ENCODE measurements at places on chromosomes 7 and 10.
A peak's percentile ranks its signal among the peaks of the same experiment; 100 is the strongest.

GRCh38 chr10:47457826-47458225 lies 26.1 kb downstream of the ANXA8 start:
- no peak for DNase-seq

- no peak for DNase-seq
Observed at GRCh38 chr7:157404845-157405481, 68.2 kb downstream of the DNAJB6 start.

DNA sequence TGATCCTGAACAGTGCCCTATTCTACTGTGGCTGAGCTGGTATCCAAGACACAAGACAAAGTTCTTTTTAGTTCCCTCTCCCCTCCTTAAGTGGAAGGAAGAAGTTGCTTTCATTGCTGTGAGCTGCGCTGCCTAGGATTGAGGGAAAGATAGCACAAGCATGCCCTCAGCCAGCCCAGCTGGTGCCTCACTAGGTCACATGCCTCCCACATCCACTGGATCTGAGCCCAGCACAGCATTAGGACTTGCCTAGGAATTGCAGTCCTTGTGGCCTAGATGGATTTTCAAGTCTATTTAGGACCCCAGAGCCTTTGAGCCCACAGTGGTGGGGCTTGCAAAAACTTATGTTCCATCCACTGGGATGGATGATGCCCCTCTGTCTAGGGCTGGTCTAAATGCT lies 214.2 kb downstream of the ZNF248 start:
- no peak for DNase-seq

DNA sequence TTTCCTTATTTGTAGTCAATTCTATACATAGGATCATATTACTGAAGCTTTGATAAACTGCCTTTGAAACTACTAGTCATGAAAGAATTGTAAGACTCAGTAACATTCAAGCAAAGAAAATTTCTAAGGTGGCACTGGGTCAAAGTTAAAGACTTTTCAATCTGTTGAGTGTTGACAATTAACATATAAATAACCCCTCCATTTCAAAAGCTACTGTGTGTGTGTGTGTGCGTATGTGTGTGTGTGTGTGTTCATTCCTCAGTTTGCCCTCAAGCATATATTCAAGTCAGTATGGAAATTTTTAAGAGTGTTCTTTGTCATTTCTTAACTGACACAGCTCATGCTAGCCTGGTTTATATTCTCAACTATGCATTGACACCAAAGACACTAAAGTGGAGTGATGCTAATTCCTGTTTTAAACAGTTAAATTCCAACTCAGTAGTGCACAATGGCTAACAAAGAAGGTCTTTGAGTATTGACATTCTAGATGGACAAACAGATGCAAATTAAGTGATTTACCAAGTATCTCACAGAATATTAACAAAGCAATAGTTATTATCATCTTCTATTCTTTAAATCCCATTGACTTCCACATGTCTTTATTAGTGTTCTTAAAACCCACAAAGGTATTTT lies 314.8 kb upstream of the GRM3 start:
- DNase-seq: no peak

GRCh38 chr10:27503498-27504006 lies 552 bp upstream of the RAB18 start:
- DNase-seq: no peak

GRCh38 chr7:105656922-105657521 lies 75.7 kb upstream of the EFCAB10 start:
- DNase-seq: peak; percentile 67

DNA sequence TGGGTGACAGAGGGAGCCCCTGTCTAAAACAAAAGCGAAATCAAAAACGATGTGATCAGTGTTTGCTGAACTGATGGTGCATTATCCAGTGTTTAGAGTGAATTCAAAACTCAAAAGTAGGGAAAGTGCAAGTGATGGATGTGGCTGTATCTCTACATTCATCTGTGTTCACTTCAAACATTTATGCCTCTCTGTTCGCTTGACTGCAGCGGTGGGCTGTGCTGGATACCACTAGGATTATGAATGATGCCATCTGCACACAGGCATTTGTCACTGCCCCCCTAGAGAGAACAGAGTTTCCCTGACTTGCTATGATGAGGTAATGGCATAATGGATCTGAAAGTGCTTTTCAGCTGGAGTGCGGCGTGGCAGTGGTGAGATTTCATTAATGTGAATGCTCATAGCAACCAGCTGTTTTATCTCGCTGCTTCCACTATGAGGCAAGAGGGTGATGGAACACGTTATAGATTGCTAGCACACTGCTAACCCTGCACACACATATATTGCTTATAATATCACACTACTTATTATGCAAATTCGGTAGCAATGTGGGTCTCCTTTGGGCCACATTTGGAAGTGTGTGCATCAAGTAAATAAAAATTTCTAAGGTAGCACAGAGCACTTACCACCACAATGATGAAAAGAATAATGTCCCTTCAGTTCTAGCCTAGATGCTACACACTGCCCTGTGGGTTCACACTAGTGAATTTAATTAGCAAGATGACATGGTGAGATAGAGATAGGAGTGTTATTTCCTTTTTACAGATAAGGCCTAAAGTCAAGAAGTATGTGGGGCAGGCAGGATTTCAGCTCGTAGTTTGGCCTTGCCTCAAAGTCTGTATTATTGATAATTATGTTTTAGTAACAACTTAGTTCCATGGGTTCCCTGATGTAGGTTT lies 164.7 kb downstream of the CAMK1D start:
- no peak for DNase-seq

GRCh38 chr7:146635205-146636032 lies 518.8 kb downstream of the CNTNAP2 start:
- no peak for DNase-seq

DNA sequence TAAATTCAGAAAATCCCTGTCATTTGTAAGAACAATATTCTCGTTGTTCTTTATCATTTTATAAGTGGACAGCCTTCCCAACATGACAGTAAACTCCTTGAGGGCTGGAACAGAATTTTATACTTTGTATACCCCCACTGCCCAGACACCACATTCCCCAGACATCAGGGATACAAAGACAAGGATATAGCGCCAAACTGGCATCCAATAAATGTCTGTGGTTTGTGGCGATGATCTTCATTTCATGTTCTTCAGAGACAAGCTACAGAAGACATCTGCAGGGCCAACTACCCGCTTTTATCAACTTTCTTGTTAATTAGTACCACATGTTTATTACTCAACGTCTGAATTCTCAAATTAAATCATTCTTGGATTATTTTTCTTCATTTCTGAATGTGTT lies 155.9 kb downstream of the ATE1 start:
- DNase-seq: no peak

GRCh38 chr10:9253121-9253520 lies 1198.6 kb downstream of the GATA3 start:
- no peak for DNase-seq

DNA sequence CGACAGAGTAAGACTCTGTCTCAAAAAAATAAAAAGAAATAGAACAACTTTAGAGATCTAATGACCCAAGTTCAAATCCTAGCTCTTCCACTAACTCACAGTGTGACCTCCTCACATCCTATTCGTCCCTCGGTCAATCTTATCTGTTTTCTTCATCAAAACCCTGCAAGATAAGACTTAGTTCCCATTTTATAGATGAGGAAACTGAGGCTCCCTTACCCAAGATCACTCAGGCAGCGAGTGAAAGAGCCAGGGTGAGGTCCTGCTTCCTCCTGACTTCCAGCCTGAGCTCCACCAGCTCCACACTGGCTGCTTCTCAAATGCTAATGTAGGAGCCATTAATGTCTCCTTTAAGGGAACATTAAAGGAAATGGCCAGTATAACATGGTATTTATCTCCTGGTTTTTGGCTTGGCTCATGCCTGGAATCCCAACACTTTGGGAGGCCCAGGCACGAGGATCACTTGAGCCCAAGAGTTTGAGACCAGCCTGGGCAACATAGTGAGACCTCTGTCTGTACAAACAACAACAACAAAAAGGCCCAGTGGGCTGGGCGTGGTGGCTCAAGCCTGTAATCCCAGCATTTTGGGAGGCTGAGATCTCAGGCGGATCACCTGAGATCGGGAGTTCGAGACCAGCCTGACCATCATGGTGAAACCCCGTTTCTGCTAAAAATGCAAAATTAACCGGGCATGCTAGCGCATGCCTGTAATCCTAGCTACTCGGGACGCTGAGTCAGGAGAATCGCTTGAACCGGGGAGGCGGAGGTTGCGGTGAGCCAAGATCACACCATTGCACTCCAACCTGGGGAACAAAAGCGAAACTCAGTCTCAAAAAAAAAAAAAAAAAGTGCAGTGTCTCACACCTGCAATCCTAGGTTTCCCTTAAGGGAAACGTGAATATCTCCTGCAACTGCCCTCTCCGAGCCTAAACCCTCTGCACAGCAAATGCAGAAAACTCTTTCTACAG lies 3.4 kb upstream of the RHBDD2 start:
- DNase-seq: no peak

- DNase-seq: no peak
Observed at GRCh38 chr7:27991006-27991528, 189.5 kb downstream of the JAZF1 start.

DNA sequence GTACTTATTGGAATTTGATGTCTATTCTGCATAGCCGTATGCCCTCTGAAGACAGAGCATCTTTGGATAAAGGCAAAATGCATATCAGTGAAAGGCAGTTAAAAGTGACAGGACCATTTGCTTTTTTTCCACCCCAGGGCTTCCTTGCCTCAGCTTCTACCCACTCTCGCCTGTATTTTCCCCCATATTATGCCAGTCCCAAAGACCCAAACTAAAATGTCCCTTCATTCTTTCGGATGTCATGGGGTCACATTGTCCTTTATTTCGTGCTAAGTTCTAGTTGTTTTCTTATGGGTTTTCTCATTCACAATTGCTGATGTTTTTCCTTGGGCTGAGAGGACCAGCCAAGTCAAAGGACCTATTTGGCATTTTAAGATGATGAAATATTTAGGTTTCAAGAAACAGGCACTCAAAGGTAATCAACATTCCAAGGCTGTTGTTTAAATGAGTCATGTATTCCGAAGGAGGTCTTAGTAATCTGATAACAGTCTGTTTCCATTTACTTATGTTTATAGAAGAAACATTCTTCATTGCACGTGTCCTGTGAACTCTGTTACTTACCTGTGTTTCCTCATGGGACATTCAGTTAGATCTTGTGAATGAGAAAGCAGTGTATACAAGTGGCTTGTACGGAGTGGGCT lies 74.1 kb downstream of the DNAH11 start:
- DNase-seq: no peak

GRCh38 chr10:130045091-130045652 lies 65.5 kb downstream of the C10orf143 start:
- no peak for DNase-seq

DNA sequence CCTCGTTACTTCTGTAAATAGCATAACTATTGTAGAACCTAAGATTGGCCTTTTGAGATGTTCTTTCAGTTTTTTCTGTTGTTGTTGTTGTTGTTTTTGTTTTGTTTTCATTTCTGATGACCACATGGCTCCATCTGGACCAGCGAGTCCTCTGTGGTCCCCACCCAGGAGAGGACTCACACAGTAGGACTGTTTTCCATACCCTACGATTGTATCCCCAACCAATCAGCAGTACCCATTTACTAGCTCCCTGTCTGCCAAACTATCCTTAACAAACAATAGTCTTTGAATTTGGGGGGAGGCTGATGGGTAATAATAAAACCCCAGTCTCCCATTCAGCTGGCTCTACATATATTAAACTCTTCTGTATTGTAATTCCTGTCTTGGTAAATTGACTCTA lies 329.5 kb downstream of the SEMA3D start:
- no peak for DNase-seq

- DNase-seq: no peak
Observed at GRCh38 chr7:34281260-34281659, 375.9 kb downstream of the BMPER start.

DNA sequence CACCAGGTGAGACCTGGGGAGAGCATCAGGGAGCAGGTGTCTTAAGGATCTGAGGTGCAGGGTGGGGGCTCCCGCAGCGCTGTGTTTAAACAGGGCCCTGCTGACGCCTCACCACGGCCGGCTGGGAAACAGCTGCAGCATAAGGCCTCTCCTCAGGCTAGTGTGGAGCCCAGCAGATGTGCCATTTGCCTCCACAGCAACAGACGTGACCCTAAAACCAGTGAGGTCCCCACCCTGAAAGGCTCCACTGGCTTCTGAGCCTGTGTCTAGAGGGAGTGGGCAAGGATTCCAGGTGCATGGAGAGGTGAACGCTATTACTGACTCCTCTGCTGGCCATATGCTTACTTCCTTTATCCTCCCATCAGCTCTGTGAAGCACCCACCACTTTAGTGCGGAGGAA lies 47.8 kb downstream of the SYPL1 start:
- DNase-seq: no peak

GRCh38 chr7:158700008-158700407 lies 4.6 kb downstream of the NCAPG2 start:
- DNase-seq: no peak

- DNase-seq: no peak
Observed at GRCh38 chr7:37467002-37467401, 18.3 kb upstream of the ELMO1 start.

GRCh38 chr10:80410578-80411145 lies 2.3 kb downstream of the PRXL2A start:
- DNase-seq: no peak

Measured in CD4-positive, alpha-beta T cell treated with Interleukin-4 for 1 hour (primary cell).